PC-3 (cell line): ENCODE measurements at places on chromosomes 13 and 19.

GRCh38 chr13:113351514-113352026 lies 12.4 kb downstream of the GRTP1 start:
- no peak for DNase-seq

DNA sequence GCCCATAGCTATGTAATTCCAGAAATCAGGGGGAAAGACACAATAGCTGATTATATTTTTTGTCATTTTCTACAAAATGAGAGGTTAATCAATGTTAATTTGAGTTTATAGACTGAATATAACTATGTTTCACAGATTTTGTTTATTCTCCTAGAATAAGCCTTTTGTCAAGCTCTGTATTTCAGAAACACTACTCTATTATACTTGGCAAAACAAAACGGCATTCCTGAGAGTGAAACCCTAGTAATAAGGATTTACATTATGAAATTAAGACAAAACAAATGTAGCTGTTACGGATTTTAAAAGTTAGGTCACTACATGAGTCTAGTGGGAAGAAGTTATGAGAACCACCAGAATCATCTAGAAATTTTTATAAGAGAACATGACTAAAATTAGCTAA lies 334.2 kb downstream of the KLF12 start:
- DNase-seq, result no peak

DNA sequence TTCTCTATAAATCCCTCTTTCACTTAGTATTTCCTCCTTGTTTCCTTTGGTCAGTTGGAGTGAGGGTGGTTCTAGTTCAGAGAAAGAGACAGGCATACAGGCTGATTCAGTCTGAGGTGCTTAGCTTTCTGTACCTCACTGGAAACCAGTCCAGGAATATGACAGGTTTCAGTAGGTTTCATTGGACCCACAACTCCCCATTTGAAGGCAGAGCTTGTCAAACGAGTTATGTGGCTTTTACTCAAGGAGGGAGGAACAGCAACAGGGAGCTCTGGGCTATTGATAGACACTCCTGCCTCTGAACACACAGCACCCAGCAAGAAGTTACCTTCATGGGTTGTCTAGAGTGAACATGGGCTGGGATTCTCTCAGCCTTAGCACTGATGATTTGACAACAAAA lies 14.5 kb downstream of the ACTN4 start:
- DNase-seq, result peak; percentile 91

DNA sequence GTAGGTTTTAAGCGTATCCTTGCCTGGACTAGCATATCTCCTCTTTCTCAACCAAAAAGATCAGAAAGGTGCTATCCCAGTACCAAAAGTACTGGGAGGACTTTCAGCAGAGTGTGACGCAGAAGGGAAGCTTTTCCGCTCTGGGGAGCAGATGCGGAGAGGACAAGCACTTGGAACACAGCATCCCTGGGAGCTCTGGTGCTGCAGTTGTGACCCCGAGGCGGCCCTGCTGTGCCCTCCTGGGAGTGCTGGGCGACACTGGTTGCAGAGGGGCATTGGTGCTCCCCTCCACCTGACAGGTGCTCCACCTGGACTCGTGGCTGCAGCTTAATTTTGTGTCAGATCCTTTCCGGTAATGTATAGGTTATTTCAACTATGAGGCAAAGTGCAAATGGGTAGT lies 3.4 kb downstream of the NAXD start:
- no peak for DNase-seq

GRCh38 chr13:40460116-40460515 lies 206.3 kb downstream of the FOXO1 start:
- DNase-seq, result no peak

DNA sequence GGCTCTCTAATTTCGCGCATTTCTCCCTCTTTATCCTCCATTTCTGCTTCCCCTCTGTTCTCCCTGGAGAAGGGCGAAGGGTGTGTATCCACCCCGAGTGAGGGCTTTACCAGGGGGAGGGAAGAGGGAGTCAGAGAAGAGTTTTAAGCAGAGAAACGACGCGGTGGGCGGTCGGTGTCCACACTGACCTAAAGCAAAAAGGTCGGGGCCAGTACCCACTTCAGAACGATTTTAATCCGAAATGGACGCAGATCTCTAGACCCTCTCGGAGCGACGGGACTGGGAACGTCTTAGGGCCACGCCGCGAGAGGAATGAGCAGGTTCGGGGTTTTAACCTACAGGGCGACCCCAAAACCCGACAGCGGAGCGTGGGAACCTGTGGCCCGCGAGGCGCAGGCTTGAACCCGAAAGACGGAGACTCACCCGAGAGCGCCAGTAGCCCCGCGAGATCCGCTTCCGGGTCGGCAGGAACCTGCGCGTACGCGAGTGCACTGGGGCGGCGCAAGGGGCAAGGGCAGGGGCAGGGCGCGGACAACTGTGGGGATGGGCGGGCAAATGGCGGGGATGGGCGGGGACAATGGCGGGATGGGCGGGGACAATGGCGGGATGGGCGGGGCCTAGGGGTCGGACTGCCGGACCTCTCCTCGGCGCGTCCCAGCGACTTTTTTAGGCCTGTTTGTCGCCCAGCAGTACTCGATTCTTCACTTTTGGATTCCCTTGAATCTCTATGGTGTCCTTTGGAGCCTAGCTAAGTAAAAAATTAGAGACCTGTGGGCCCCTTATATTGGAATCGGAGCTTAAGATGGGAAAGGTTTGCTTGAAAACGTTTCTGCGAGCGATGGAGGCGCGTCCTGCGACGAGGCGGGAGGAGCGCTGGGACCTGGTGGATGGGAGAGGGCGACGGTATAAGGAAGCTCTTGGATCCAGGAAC lies at the start of gene ZNF677:
Gene ZNF677, minus strand, starts transcription at position 463 of the 931 bp plus-strand sequence. CDS start 3,323 bp downstream, outside the sequence.
- peak; percentile 65 for DNase-seq

GRCh38 chr19:54168174-54168917 lies 4.6 kb downstream of the TMC4 start:
- peak; percentile 95 for DNase-seq

DNA sequence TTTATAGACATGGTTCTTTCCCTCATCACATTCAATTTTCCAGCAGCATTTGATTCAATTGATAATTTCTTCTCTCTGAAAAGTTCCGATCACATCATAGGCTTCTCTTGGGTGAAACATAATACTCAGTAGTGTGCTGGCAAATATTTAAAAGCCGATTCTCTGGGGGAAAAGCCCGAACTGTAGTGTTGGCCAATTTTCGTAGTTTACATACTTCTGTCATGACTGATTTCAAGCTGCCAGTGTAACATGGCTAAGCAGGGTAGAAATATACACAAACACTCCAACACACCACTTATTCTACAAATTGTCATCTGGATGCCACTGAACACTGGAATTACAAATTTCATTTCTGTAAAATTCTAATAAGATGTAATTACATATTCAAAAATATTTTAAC lies 56.1 kb upstream of the FREM2 start:
- no peak for DNase-seq

- DNase-seq, result no peak
Measured at GRCh38 chr19:6677495-6677882, 7.5 kb upstream of the TNFSF14 start.

DNA sequence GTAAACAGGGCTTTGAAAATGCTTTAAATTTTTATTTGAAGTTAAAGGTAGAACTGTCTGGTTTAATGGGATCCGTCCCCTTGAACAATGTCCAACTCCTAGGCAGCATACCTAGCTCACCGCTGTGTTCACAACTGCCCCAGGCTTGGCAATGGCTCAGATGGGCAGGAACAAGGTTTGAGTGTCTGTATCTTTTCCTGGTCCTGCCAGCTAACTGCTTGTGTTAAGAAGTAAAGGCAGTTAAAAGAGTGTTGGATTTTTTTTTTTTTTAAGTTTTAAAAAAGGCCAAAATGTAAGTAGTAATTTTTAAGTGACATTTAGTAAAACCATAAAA lies 66.7 kb upstream of the FNDC3A start:
- DNase-seq, result no peak

DNA sequence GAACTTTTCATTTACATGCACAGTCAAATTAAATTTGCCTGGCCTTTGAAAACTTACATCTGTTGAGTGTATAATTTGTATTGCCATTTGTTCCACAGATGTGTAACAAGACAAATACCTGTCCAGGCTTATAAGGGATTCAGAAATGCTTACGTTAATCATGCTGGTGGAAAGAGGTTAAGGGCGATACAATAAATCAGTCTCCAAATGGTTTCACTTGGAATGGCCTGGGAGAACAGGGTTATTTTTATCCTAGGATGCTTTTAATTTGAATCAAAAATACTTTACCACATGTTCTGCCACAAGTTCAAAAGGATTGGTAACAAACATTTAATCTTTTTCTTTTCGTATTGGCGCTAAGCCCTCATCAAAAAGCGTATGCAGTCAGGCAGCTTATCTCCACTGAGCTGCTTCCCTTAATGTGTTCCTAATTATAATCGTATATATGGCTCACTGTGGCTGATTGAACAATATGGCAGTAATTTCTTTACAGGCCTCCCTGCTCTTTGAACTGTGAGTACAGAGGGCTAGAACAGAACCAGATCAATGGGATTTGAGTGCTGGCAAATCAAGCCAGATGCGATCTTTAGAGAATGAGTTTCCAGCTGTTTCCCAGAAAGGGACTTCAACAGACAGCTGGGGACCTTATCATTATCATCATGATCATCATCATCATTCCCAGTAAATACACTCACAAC lies 425.7 kb downstream of the SPRY2 start:
- no peak for DNase-seq
